ENCODE measurements at places on chromosomes 2 and 18.
A peak's percentile ranks its signal among the peaks of the same experiment; 100 is the strongest.

- no peak for DNase-seq
Measured at GRCh38 chr2:124317628-124318027, 292.5 kb downstream of the CNTNAP5 start.

DNA sequence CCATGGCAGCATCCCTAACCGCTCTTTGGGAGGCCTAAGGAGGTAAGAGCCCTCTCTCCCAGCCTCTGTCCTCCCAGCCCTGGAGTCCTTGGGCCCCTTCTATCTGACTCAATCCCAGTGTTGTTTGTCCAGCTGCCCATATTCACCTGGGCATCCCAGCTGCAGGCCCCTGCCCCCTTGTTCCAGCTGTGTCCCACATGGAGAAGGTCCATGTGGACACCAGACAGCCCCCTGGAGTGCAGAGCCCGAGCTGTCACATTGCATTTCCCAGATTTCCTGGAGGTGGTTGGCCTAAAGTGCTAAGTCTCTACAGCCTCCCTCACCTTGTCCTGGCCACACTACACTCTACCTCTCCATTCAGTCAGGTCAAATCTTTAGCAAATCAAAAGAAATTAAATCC is 42.5 kb downstream of the PSD4 start:
- DNase-seq: no peak

DNA sequence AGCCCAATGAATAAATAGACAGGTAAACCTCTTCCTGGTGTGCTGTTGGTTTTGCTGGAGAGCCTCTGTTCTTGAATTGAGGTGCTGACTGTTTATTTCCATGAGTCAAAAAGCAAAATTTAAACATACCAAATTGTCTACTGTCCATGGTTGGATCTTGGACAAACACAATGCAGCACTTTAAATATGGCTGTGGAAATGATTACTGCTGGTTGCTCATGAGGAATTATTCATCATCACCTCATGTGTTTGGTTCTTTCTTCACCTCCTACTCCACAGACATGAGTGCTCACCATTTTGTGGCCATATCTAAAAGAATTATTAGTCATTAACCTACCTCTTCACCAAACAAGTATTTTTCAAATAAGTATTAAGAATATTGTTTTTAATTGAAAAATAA is 85.3 kb upstream of the GALNT5 start:
- no peak for DNase-seq

DNA sequence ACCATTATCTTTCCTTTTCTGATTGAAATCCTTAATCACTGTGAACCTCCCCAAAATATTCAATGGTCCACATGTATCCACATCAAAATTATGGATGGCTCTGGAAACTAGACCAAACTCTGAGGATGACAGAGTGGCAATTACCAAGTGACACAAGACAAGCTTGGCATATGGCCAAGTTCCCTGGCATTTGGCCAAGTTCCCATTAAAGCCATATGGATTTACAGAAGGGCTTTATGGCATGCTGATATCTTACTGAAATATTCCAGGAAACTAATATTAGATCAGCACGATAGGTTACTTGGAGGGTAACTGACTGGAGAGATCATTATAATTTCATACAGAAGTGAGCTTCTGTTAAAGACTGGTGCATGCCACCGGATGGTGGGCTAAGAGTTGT is 21.9 kb upstream of the CERS6 start:
- peak; percentile 35 for DNase-seq

DNA sequence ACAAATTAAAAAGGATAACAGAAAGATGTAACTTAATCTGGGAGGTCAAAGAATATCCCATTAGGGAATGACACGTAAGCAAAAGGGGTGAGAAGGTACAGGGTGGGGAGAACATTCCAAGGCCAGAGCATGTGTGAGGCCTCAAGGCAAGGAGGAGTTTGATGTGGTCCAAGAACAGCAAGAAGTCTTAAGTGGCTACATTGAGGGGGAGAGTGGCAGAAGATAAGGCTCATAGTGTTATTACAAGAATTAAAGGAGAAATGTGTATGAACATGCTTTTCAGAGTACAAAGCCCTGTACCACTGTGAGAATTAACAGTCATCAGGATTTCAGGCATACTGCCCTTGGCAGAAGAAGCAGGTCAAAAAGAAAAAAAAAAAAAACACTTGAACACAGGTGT is 174.4 kb upstream of the ERBB4 start:
- DNase-seq: no peak

GRCh38 chr2:109458512-109458911 is 155.3 kb downstream of the SEPTIN10 start:
- DNase-seq: no peak

GRCh38 chr2:145096582-145096981 is 576.7 kb upstream of the ZEB2 start:
- no peak for DNase-seq

- DNase-seq: no peak
Measured at GRCh38 chr2:37500031-37500430, 155.6 kb downstream of the QPCT start.

DNA sequence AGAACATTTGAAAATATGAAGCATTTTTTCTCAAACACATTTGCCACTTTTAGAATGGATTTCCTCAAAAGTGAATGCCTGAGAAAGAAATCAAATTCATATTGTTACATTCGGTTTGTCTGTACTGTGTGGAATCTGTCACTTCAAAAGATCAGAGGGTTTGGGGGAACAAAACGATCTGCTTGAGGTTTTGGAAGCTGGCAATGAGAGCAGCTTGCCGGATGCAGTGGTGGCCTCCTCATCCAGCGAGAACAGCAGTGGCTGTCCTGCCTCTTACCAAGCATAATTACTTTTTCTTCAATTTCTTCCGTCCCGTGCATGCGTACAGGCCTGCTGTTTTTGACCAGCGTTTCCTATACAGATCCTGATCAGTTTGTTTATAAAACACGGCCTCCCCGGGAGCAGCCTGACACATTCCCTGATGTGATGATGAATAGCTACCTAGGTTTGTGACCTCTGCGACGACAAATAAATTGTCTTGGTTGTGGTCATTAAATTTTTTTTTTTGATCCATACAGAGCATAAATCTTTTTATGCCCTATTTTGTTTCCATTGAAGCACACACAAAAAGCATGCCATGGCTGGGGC is 45.2 kb downstream of the ITGA6 start:
- no peak for DNase-seq

- DNase-seq: no peak
Measured at GRCh38 chr2:118940486-118941120, 1.4 kb upstream of the MARCO start.

DNA sequence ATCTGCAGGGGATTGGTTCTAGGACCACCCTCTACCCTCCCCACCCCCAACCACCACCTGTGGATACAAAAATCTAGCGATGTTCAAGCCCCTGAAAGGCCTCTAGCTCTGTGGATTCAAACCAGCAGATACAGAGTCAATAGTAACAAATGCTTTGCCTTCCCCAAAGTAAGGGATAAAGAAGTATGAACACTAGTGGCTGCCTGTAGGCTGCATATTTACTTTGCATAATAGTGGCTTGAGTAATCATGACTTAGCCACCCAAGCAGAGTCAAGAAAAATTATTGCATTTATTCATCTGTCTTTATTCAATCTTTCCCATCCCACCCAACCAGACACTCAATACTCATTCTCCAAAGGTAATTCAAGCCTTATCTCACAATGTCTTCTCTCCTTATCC is 43.8 kb downstream of the SOCS6 start:
- DNase-seq: no peak

GRCh38 chr2:96763511-96764252 is 3.0 kb downstream of the CNNM4 start:
- no peak for DNase-seq

GRCh38 chr2:55014962-55015939 is 35.0 kb downstream of the RTN4 start:
- peak; percentile 67 for DNase-seq

- DNase-seq: no peak
Measured at GRCh38 chr2:205684871-205685313, 2.6 kb downstream of the NRP2 start.

- no peak for DNase-seq
Measured at GRCh38 chr2:36451512-36451911, 95.9 kb downstream of the CRIM1 start.

DNA sequence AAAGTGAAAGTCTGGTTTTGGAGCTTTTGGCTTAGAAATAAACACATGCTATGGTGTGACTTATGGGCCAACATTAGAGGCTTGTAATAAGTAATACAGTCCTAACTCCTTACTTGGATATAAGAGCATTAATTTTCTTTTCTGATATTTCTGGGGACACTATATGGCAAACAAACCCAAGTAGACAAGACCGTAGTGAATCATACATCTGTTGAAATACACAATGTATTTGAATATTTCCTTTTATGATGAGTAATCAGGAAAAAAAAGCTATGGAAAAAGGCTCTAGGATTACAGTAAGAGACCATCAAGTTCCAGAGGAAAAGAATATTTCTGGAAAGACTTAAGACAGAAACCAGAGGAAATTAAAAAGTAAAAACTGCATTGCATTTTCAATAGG is 146.0 kb upstream of the CYP26B1 start:
- no peak for DNase-seq

GRCh38 chr2:152406836-152407161 is 71.8 kb downstream of the FMNL2 start:
- DNase-seq: no peak

DNA sequence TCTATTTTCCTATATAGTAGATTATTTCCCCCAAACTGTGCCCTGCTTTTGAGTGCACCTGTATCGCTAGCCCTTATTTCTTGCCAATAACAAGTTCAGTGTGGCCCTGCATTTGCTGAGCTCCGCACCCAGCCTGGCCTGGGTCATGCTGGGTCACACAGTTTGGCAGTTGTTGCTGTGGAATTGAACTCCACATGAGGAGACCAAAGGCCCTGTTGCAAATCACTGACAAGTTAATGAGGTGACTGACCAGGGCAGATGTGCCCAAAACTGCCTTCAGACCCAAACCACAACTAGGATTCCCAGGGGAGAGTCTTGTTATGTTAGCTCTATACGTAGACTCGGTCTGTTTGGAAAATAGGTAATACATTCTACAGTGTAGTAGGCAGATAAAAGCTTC is 31.0 kb downstream of the COL4A4 start:
- DNase-seq: no peak

GRCh38 chr2:43196768-43197587 is 29.4 kb downstream of the ZFP36L2 start:
- no peak for DNase-seq

- DNase-seq: no peak
Measured at GRCh38 chr2:186991766-186992417, 142.9 kb upstream of the ZSWIM2 start.

DNA sequence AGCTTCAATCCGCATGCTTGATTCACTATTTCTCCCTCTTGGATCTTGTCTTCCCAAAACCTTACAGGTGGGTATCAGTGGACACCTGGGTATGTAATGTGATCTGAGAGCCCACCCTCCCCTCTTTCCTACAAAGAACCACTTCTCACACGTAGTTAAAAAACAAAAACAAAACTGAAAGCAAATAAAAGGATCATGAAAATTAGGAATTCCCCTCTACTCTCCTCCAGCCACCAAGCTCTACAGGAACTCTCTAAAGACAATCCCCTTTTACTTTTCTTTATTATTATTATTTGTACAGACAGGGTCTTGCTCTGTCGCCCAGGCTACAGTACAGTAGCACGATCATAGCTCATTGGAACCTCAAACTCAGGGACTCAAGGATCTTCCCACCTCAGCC is 40.8 kb upstream of the MYO1B start:
- DNase-seq: no peak

DNA sequence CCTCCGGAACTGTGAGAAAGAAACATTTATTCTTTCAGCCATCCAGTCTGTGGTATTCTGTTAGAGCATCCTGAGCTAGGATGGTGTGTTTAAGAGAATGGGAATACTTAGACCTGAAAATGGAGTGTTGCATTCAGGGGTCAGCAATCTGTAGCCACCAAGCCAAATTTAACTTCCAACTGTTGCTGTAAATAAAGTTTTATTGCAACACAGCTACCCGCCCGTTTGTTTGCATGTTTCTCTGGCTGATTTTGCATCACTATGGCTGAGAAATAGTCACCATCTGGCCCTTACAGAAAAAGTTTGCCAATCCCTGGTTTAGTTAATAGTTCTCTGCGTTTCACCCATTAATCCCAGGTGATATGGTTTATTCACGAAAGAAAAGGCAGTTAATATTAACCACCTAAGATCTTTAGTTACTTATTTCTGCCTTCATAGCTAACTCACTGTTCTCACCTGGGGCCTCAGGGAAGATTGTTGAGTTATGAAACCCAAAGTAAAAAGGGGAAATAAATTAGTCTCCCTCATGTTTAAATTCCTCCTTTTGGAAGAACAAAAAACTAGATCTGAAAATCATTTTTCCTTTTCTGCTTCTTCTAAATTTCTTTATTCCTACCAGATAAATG is 9.5 kb upstream of the CYS1 start:
- no peak for DNase-seq

DNA sequence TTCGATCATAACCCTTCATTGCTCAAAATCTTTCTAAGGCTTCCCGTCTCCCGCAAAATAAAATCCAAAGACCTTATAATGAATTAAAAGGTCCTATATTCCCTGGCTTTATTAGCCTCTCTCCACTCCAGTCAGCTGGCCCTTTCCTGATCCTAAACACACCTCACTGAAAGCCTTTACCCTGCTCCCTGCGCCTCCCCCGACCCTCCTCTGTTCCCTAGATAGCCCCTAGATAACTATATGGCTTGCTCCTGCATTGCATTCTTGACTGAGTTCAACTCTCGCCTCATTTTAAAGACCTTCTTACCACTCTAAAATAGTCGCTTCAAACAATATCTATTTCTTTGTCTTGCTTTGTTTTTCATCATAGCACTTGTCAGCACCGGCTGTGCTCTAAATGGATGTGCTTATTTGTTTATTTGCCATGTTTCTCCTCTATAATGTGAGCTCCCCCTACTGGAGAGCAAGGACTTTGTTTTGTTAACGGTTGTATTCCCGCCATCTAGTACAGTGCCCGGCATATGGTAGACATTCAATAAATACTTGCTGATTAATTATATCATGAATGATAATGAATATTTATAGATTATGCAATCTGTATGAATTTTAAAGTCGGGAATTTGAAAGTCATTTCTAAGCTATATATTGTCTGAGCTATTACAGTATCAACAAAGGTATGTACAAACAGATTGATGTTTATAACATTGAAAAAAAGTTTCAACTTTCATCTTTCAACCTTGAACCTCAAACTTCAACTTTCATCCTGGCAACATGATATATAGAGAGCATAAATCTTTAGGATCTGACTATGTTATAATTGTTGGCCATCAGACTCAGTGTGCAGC is 32.4 kb upstream of the VIT start:
- DNase-seq: peak; percentile 26

- no peak for DNase-seq
Measured at GRCh38 chr2:56217106-56217505, 33.3 kb downstream of the CCDC85A start.

- DNase-seq: no peak
Measured at GRCh38 chr2:232354069-232354468, 24.5 kb upstream of the ALPP start.

DNA sequence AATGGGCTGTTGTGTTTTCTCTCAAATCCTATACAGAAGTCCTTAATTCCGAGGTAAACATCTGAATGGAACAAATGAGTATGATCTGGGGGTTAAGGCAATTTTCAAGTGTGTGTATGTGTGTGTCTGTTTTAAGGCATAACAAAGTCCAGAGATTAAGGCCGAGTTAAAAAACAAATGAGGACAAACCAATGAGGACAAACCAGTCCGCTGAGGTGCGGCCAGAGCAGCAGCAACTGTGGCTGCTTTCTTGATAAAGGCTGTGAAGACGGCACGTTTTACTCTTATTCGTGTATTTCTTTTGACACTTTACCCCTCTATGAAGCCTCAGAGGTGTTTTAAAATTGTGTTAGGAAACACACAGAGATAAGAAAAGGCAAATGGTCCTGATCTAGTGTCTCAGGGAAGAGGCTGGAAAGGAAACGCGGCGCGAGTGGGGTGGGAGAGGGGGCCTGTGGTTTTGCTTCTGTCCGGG is 495 bp upstream of the GULP1 start:
- no peak for DNase-seq
